ENCODE measurements at places on chromosomes 13 and 19.

- DNase-seq, result no peak
These were observed 152.1 kb downstream of the PCDH9 start for GRCh38 chr13:67078062-67078461.

- no peak for DNase-seq
These were observed 1256.5 kb downstream of the EFNB2 start for GRCh38 chr13:105278943-105279381.

GRCh38 chr13:48443442-48444208 is 30.7 kb upstream of the LPAR6 start:
- no peak for DNase-seq

- DNase-seq, result no peak
These were observed 14.2 kb downstream of the ZNF274 start for GRCh38 chr19:58196901-58197616.

DNA sequence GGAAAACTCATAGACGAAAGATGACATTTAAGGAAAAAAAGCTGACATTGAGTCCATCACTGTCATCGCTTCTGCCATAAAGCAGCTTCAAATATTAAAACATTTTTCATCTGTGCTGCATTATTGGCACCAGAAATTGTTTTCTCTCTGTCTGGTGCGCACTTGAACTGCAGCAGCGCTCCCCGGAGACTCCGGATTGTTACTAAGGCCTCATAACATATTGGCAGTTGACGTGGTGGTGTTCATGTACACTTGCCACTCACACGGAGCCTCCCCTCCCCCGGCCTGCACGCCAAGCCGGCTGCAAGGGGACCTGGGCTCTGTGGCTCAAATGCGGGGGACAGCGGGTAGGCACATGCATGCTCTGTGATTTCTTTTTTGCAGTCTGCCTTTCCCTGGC is 203.2 kb downstream of the TSHZ3 start:
- DNase-seq, result no peak

DNA sequence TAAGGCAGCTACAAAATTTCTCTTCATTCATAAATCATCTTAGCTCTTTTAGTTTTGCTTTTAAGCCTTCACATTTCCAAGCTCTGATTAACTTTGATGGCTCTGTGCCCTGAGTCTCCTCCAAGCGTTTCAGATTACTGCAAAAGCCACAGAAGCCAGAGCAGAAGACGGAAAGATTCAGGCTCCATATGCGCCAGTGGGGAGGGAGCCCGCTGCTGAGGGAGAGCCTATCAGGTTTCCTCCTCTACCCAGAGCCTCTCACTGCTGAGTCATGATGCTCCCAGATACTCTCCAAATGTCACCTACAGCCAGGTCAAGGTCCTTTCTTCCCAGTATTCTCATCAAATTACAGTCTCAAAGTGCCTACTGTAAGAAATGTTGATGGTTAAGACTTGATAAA is 193.6 kb downstream of the RAP2A start:
- peak; percentile 35 for DNase-seq

DNA sequence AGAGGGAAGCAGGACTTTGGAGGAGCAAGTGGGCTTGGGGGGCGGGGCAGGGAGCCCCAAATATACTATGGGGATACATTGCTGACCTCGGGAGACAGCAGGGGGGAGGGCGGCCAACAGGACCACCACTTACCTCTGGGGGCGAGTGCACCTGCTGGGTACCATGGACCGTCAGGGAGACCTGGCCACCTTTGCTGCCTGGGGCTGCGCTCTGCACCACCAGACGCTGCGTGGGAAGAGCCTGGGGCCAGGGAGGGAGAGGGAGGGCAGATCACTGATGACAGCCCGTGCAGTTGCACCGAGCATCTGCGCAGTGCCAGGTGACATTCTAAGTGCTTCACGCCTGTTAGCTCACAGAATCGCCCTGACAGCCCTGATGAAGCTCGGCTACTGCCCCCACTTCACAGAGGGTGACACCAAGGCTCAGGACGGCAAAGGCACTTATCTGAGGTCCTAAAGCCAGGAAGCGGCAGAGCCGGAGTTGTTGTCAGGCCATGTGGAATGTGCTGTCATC is 24.1 kb downstream of the RFX1 start:
- no peak for DNase-seq

GRCh38 chr13:25733696-25734435 is 317.9 kb downstream of the SHISA2 start:
- no peak for DNase-seq

GRCh38 chr19:17137417-17137816 is 61.8 kb downstream of the MYO9B start:
- DNase-seq, result no peak

- DNase-seq, result no peak
These were observed 112.0 kb upstream of the KL start for GRCh38 chr13:32904266-32904665.

GRCh38 chr13:50928659-50929462 is 19.3 kb downstream of the RNASEH2B start:
- no peak for DNase-seq

DNA sequence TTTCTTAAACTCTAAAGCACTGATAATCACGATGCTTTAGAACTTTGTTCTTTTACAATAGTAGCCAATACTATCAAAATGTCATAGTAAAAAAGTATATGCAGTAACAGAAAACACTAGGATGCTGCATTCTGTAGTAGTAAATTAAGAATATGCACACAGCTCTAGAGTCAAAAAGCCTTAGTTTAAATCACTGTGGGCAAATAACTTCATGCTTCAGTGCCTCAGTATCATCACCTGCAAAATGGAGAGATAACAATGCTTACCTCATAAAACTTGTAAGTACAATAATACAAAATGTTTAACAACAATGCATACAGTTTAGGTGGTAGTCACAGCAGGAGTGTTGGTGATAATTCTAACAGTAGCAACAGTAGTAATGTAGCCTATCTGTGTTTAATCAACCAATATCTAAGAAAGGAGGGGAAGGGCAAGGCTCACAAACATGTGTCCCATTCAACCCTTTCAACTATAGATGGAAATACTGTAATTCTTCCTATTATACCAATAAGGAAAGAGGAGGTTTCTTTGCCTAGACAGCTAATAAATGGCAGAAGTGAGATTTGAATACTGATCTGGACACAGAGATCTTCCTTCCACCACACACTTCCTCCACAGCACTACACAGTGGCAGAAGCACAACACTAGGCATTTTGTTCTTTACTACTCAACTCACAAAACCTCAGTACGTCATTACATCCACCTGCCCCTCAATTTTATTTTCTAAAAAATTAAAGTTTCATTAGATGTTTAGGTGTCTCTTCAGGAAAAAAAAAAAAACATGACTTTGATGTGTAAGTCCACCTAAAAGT is 4.6 kb downstream of the RBM26 start:
- DNase-seq, result no peak

DNA sequence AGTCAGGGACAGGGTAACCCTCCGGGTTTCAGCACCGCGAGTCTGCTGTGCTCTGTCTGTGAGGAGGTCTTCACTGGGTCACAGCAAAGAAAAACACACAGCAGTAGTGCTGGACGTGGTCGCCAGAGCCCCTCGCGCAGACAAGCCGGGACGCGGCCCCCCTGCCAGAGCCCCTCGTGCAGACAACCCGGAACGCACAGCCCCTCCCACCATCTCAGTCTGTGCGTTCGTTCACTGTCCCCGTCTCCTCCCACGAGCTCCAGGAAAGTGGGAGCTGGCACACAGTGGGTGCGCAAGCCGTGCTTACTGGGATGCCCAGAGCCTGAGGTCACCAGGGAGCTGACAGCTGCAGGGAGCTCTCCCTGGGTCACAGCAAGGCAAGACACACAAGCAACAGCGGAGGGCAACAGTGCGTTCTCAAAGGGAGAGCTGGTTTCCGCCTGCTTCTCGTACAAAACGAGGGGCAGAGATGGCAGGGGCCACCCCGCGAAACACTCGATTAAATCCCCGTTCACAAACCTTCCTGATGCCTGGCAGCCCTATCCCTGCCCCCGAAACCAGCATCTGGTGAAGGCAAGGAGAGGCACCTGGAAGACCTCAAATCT is 3.2 kb upstream of the PLPP2 start:
- no peak for DNase-seq

DNA sequence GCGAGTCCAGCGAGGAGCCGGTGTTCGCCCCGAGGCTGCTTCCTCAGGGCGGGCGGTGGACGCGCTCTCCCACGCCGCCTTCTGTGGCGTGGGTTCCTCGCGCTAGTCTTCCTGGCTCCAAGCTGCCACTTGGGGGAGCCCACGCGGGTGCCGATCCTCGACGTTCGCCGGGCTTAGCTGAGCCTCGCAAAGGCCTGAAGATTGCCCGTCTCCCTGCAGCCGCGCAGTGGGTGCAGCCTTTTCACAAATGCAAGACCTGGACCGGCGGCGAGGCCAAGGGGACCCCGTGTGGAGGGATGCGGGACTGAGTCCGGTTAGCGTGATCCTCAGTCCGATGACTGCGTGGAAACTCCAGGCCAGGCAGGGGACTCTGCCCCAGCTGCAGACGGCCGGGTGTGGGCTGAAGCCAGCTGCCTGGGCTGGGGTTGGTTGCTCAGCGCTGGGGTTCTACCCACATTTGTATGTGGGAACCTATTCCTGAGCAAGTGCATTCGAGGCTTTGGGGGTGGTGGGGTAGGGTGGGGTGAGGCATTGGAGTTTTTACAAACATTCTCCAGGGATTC is 16.6 kb upstream of the LRP3 start:
- DNase-seq, result no peak

DNA sequence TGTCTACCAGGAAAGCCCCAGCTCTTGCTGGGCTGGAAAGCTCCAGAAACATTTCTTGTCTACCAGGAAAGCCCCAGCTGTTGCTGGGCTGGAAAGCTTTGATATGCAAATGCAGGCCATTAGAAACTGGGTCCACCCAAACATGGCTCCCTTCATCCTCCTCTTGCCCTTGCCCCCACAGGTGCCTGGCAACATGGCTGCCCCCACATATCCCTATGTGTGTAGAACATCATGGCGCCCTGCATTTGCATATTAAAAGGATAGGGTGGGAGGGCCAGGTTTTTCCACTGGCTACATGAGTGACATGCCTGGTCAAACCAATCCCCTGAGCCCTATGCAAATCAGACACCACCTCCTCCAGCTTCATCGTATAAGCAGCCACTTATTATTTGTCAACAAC is 455.4 kb upstream of the ARGLU1 start:
- DNase-seq, result no peak

DNA sequence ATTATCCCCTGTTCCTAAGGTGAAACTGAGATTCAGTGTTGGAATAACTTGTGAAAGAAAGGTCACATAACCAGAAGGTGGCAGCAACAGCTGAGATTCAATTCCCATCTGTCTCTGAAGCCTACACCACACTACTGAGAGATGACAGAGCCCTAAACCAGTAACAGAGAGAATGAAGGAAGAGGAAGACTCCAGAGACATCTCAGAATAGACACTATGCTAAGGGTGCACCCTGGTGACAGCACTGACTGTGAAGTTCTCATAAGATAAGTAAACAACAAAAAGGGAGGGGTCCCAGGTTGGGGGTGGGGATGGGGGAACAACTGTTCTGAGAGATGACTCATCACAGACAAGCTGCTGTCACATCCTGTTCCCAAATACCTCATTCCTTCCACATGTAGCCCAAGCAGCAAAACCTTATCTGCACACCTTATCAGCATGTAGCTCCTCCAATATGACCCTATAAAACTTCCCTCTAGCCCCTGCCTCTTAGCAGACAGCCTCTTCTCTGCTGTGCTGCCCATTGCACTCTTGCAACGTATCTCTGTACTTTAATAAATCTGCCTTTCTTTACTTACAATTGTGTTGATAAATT is 46.5 kb downstream of the UTP14C start:
- DNase-seq, result no peak

GRCh38 chr19:17048885-17049453 is 22.4 kb upstream of the CPAMD8 start:
- DNase-seq, result no peak

- no peak for DNase-seq
These were observed 140.8 kb upstream of the SERP2 start for GRCh38 chr13:44232774-44233173.

DNA sequence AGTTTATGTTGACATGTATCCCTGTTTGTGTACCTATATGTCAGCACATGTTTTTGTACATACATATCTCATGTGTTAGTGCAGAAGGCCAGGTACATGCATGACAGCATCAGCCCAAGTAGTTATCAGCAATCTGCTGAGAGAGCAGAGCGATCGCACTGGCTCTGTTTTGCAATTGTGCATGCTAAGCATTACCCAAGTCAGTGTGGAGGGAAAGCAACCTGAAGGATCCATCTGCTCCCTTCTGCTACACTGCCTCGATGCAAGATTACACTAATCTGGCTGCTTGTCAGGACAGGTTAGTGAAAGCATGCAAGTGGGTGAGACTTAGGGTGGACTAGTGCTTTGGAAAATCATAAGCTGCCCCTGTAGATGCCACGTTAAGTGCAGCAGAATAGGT is 211.8 kb downstream of the PCCA start:
- DNase-seq, result no peak

DNA sequence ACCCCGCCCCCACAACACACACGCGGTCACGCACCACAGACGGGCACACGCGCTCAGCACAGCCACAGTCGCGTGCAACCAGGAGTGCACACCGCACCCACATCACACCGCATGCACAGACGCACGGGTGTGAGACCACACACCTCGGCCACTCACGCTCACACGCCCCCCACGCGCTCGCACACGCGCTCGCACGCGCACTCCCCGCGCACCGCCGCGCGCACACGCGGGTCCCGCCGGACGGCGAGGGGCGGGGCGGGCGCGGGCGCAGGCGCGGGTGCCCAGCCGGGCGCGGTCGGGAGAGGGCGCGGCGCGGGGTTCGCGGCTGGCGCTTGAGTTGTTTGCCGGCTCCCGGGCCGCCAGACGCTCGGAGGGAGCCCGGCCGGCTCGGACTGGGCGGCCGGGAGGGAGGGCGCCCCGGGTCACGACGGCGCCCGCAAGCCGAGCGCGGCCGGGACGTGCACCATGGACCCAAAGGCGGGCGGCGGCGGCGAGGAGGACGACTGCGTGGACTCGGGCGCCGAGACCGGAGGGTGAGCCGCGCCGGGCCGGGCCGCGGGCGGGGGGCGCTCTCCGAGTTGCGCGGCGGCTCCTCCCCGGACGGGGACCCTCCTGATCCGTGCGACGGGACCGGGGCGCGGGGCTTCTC is at the start of gene FAM124A:
Gene FAM124A (plus strand): TSS at position 362 of the 649 bp plus-strand sequence. CDS start 104 bp downstream, at position 466.
- peak; percentile 22 for DNase-seq

- DNase-seq, result no peak
These were observed 104.3 kb upstream of the FRY start for GRCh38 chr13:31927219-31927653.

DNA sequence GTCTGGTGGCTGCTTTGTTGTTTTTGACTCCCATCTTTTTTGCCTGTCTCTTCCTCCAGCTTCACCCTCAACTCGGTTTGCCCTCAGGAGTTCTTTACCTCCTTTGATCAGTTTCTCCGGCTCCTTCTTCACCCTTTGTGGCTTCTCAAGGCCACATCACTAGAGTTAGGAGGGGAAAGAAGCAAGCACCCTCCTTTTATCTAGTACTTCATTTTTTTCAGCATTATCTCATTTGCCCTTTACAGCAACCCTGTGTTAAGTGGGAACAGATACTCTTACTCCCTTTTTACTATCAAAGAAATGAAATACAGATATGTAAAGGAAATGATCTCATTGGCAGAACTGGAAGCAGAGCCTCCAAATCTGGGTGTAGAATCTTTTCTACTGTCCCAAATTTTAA is 26.9 kb downstream of the RAP2A start:
- DNase-seq, result no peak

- no peak for DNase-seq
These were observed 421.8 kb downstream of the DCT start for GRCh38 chr13:94057618-94058186.

GRCh38 chr13:24097667-24098066 is 62.9 kb upstream of the SPATA13 start:
- no peak for DNase-seq

Measured in NCI-H2107 (cell line).